ENCODE measurements at places on chromosomes 6 and 20.

- DNase-seq = no peak
Measured at GRCh38 chr20:56606174-56606945, 22.7 kb upstream of the TFAP2C start.

DNA sequence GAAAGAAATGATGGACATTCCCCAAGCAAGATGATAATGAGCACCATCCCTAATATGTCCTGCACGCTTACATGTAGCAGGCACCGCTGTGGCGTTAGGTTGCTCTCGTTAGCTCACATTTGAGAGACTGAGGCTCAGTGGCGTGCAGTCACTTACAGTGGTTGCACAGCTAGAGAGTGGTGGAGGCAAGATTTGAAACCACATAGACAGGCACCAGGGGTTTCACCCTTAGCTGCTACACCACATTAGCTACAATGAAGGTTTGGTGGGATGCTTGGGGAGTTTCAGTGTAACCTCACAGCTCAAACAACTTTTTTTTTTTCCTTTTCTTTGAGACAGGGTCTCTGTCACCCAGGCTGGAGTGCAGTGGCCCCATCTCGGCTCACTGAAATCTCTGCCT lies 3.7 kb downstream of the COX4I2 start:
- DNase-seq = no peak

DNA sequence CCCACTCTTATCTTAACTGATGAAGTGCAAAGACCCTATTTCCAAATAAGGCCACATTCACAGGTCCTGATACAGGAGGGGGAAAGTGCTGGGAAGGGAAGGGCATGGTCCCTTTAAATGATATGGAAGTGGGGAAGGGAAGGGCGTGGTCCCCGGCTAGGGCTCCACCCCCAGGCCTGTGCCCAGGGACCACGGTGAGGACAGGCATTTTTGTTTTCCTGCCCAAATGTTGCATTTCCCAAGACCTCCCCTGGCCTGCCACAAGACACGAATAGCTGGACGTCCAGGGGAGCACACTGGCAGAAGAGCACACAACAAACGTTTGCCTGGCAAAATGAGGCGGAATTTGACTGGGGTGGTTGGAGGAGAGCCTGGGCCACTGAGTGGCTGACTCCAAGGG lies 16.1 kb upstream of the HFE start:
- no peak for DNase-seq

DNA sequence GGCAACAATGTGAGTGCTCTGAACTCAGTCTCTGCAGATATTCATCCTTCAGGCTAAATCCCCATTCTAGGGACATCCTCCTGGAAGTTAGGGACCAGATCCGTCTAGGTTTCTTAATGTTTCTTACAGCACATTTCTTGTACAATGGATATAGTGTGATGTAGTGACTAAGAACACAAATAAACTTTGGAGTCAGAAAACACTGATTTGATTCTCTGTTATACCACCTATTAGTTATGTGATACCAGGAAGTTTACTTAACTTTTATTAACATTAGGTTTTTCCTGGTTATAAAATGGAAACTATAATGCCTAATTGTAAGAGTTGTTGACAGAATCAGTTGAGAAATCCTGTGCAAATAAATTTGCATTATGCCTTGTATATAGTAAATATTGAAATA lies 57.6 kb upstream of the KCNQ5 start:
- DNase-seq = no peak

GRCh38 chr6:1482381-1483166 lies 93.2 kb downstream of the FOXF2 start:
- no peak for DNase-seq

DNA sequence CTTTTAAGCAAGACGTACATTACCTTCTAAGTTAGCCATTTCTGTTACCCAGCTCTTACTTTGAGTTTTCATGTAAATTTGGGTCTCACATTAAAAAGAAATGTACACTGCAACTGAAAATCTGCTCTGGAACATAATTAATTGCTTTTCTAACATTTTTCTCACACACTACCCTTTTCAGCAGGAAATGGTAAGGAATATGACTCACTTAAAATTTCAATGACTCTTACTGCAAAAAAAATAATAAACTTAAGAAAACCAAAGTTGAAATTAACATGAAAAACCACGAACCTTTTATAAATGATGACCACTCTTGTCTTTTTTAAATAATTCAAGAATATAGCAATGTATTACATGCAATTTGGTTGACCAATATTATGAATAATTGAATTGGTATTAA lies 1.3 kb downstream of the CGA start:
- DNase-seq = no peak

- no peak for DNase-seq
Measured at GRCh38 chr6:22149501-22150367, 147.1 kb downstream of the PRL start.

DNA sequence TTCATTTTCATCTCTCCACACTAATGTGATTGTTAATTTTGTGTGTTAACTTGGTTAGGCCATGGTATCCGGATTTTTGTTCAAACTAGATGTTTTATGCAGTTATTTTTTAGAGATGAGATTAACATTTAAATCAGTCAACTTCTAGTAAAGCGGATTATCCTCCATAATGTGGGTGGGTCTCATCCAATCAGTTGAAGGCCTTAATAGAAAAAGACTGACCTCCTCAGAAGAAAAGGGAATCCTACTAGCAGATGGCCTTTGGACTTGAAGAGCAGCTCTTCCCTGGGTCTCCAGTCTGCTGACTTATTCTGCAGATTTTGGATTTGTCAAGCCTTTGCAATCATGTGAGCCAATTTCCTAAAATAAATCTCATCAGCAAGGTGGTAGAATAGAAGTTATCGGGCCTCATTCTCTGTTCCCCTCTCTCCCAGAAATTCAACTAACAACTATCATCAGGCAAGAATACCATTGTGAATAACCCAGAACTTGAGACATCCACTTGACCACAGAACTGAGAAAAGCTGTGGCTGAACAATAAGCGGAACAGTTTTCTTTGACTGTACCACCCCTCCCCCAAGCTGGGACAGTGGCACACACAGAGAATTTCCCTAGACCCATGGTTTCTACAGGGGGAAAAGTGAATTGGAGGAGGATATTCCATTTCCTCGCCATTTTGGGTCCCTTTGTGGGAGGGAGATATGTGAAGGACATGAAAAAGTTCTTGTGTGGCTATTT lies 323.0 kb downstream of the UTRN start:
- DNase-seq = no peak

DNA sequence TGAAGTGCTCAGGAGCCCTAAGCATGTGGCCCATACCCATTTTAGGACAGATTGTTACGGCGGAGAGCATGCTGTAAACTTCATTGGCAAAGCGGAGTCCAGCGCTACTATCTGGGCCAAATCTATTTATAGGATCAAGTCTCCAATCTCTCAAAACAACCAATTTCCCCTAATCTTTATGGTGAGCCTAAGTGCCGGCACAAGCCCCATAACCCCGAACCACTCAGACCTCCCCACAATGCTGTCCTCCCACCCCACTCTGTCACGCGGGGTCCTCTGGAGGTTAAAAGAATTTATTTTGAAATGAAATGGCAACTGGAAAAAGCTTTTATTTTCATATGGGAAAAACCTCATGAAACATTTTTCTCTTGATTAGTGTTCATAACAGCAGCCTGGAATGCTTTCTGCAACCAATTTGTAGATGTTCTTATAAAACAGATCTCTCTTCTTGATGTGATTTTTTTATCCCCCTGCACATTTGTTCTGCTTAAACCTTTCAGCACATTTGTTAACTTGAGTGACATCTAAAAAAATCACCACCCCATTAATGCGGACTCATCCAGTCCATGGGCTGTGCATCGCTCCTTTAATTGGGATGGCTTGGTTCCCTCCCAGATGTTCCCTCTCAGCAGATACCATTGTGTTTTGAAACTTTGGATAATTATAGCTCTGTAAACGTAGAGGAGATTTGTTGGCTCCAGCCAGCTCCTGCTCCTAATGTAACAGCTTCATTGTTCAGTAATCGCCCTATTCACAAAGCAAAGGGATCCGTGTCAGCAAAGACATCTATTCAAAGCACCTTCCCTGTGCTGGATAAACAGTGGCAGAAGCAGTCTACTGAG lies 323.6 kb downstream of the CD83 start:
- DNase-seq = no peak

- DNase-seq = peak; percentile 66
Measured at GRCh38 chr6:33692760-33693158, 18.7 kb downstream of the UQCC2 start.

DNA sequence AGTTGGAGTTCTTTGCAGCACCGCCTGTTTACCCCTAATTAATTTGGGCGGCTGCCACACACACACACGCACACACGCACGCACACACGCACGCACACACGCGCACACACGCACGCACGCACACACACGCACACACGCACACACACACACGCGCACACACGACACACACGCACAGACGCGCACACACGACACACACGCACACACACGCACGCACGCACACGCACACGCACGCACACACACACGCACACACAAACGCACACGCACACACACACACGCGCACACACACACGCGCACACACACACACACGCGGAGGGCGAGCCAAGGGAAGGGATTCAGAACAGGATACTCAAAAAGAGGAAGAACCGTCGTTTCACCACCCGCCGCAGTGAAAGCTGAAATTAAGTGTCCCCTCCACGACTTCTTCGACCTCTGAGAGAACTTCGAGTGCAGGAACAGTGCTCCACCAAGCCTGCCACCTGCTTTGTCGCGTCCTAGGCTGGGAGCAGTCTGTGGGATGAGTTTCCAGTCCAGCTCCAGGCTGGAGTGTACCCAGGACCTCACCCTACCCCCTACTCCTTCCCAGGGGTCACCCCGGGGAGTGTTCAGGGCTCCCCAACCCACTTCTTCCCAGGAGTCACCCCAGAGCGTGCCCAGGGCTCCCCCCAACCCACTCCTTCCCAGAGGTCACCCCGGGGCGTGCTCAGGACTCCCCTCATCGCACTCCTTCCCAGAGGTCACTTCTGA lies 1.1 kb downstream of the RNASET2 start:
- no peak for DNase-seq

- DNase-seq = no peak
Measured at GRCh38 chr20:1897541-1897940, 2.3 kb downstream of the SIRPA start.

DNA sequence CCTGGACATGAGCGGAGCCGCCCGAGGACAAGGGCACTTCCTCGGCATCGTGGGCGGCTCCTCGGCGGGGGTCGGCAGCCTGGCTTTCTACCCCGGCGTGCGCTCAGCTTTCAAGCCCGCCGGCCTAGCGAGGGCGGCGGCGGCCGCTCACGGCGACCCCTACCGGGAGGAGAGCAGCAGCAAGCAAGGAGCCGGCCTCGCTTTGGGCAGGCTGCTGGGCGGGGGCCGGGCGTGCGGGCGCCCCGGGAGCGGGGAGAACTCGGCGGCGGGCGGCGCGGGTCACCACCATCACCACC lies 6.7 kb downstream of the PRDM13 start:
- DNase-seq = no peak

- no peak for DNase-seq
Measured at GRCh38 chr6:158707821-158708195, 58.0 kb downstream of the SYTL3 start.

GRCh38 chr6:25369036-25369432 lies 89.9 kb downstream of the CARMIL1 start:
- no peak for DNase-seq

DNA sequence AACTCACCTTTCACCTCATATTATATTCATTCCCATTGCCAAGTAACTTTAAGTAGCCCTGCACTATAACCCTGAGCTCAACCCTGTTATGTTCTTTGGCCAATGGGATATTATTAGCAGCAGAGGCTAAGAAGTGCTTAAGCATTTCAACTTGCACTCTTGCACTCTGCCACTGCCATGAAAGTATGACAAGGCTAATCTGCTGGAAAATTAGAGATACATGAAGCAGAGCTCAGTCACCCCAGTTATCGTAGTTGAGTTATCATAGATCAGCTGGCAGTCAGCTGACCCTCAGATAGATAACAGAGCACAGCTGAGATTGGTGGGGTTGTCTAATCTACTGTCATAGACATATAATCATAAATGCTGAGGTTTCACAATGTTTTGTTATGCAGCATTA lies 209.4 kb upstream of the RUNX2 start:
- DNase-seq = no peak

GRCh38 chr6:22666586-22666985 lies 97.2 kb downstream of the HDGFL1 start:
- no peak for DNase-seq

DNA sequence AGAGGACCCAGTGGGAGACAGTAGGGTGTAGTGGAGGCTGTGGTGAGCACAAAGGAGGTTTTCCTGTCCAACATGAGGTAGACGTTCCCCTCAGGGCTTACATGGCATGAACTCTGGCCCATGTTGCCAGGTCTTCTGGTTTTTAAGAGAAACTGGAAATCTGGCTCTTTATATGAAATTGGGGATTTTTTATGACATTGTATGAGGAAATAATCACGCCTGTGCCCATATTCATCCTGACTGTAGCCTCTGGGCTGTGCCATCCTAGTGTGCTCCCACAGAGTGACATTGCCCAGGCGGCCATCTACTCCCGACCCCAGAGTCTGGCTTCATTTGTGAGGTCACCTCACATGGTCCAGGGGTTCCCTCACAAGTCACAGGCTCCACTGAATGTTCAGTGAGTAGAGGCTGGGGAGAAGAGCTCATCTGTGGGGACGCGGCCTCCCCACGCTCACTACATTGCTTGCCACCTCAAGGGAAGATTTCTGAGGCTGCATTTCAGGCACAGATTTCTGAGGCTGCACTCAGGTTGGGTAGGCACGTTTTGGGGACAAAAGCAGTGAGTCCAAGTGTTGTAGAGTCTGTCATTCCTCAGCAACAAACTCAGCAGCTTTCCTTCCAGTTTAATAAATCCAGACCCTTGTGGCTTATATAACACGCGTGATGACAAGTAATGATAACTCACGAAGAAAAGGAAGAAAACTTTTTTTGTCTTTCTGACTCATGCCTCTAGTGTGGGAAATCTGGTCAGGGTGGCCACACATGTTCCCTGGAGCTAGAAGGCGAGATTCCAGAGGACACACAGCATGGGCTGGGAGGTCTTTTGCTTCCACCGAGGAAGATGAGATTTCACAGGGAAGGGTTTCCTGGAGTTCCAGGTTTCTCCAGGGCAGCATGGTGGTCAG lies 41.7 kb downstream of the SLC24A3 start:
- DNase-seq = no peak

- DNase-seq = no peak
Measured at GRCh38 chr6:100462706-100463629, 1.8 kb downstream of the SIM1 start.

DNA sequence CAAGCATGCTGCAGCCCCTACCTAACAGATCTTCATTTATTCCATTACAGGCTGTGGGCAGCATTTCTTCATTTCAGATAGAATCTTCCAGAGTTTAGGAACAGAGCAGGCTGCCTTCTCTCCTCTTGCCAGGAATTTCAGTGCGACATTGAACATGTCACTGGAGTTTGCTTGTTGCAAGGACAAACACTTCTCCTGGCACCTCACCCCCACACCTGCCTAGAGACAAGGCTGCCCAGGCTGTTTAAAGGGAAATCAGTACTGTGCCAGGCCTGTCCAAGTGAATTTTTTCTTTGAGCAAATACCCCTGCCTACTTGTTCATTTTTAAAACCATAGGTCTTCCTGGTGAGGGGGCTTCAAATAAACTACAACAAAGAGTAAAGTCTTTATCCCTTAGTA lies 594.1 kb downstream of the PTPRT start:
- no peak for DNase-seq

- DNase-seq = no peak
Measured at GRCh38 chr20:9203081-9203447, 134.2 kb downstream of the PLCB4 start.

Measured in activated T-cell treated with anti-CD3 and anti-CD28 coated beads for 48 hours (primary cell).